ENCODE measurements at places on chromosomes 2 and 18. TPM values are rescaled to one million over a fixed set of nuclear protein-coding genes. Genes with fewer than 3 reads are reported as not detected.

SERPINB10 gene
- total RNA-seq, result not detected

EPC2 gene
- 15.8 TPM for total RNA-seq

PAIP2B gene
- 6.1 TPM for total RNA-seq

CPLX4 gene
- total RNA-seq, result not detected

KCNF1 gene
- total RNA-seq, result 1.0 TPM

GRCh38 chr2:127594116-127594591, 51.8 kb upstream of the GPR17 start:
- no peaks in the 10 kb centered on the region for H3K27me3 ChIP-seq
- no peaks in the 10 kb centered on the region for H3K36me3 ChIP-seq
- no peak for DNase-seq
- no peak overlapping the region for H3K27ac ChIP-seq
- no peaks in the 10 kb centered on the region for H3K4me1 ChIP-seq

GRCh38 chr2:43616967-43617680, 19.9 kb upstream of the PLEKHH2 start:
- H3K27me3 ChIP-seq, result no peaks in the 10 kb centered on the region
- DNase-seq, result no peak
- no peak overlapping the region for H3K27ac ChIP-seq
- no peak overlapping the region for H3K4me3 ChIP-seq
- H3K36me3 ChIP-seq, result no peaks in the 10 kb centered on the region

- no peak overlapping the region for H3K4me3 ChIP-seq
- H3K4me1 ChIP-seq, result no peaks in the 10 kb centered on the region
- no peak for DNase-seq
- no peak overlapping the region for H3K27ac ChIP-seq
- H3K36me3 ChIP-seq, result no peaks in the 10 kb centered on the region
Measured at GRCh38 chr2:59938181-59938580, 615.3 kb downstream of the BCL11A start.

DNA sequence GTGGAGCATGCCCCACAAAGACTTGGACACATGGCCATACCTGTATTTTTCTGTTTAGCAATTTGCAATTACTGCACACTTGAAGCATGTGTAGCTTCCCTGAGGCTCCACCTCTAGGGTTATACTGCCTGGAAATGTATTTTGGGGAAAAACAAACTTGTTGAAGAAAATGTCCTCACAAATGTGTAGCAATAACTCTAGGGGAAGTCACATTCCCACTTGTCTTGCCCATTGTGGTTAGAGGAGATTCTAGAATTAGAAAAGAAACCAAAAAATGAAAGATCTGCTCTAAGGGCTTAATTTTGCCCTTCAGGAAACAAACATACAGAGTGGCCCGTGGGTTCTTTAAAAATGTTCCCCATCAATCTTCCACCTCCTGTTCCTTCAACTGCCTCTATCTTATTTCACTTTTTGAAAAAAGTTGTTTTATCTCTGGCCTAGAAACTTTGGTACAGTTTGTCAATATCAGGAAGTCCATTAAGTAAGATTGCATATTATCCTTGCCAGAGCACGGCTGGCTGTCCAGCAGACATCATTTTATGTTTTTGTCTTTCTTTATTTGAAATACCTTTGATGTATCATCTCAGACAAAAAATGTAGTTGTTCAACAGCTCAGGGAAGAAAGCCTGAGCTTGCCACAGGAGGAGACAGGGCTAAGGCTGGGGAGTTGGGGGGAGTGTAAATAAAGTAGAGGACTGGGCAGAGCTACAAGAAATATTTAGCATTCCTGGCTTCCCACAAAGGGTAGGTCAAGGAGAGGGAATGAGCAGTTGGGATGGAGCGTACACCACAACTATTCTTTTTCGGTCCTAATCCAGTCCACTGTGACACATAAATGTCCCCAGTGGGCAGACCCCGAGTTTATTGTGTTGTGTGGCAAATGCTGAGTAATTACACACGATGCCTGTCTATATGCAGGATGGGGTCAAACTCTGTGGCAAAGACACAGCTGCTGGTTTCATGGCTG, 96.8 kb upstream of the CDC42EP3 start:
- peaks cover 42% of the 10 kb centered on the region for H3K4me1 ChIP-seq
- H3K27ac ChIP-seq, result peak overlapping the region; percentile 66
- DNase-seq, result peak; percentile 75

- H3K27me3 ChIP-seq, result no peaks in the 10 kb centered on the region
- no peak for DNase-seq
- H3K27ac ChIP-seq, result no peak overlapping the region
- H3K4me3 ChIP-seq, result no peak overlapping the region
- no peaks in the 10 kb centered on the region for H3K4me1 ChIP-seq
Measured at GRCh38 chr2:152386266-152386665, 51.3 kb downstream of the FMNL2 start.

Measured in PC-9 (cell line).